ENCODE measurements at places on chromosomes 1 and 21. TPM values are rescaled to one million over a fixed set of nuclear protein-coding genes. Genes with fewer than 3 reads are reported as not detected.

The DENND2D gene
- total RNA-seq = 63.3 TPM

The NFASC gene
- total RNA-seq = 27.6 TPM

The RGL1 gene
- total RNA-seq = 29.8 TPM

The MIGA1 gene
- 21.1 TPM for total RNA-seq

- no peak for DNase-seq
Measured at GRCh38 chr1:11132563-11133293, 33.1 kb upstream of the EXOSC10 start.

DNA sequence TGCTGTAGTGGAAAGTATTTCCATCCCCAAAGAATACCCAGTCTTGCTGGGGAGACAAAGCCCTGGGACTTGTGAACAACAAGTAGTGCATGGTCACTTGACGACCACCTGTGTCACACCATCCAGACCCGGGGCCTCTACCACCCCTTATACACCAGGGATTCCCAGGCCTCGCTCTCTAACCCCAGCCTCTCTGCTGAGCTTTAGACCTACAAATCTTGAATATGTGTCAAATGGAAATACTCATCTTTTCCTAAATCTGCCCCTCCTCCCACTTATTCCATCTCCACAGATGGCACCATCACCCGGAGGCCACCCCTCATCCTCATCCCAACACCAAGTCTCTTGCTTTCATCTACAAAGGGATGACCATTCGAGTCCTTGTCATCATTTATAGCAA is 875 bp upstream of the RNASEL start:
- no peak for DNase-seq

GRCh38 chr1:147491098-147491497 is 50.2 kb upstream of the BCL9 start:
- DNase-seq = no peak

DNA sequence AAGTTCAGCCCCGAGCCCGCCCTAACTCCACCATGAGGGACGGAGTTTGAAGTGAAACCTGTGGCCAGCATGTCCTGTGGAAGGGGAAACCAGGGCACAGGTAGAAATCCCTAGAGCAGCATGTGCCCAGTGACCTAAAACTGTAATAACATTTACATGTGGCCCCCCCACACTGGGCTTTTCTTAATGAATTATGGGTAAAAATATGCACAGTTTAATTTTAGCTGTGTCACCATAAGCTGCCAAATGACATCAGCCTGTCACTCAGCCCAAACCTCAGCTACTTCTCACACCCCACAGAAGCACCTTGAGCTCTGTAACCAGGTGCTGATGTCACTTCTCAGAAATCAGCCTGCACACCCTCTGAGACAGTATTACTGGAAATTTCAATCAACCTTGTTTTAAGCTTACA is 50.0 kb upstream of the SLC19A1 start:
- DNase-seq = no peak

- DNase-seq = no peak
Measured at GRCh38 chr1:161307892-161308638, 1.7 kb downstream of the MPZ start.

GRCh38 chr1:43366179-43366578 is 1.6 kb downstream of the ELOVL1 start:
- peak; percentile 90 for DNase-seq

DNA sequence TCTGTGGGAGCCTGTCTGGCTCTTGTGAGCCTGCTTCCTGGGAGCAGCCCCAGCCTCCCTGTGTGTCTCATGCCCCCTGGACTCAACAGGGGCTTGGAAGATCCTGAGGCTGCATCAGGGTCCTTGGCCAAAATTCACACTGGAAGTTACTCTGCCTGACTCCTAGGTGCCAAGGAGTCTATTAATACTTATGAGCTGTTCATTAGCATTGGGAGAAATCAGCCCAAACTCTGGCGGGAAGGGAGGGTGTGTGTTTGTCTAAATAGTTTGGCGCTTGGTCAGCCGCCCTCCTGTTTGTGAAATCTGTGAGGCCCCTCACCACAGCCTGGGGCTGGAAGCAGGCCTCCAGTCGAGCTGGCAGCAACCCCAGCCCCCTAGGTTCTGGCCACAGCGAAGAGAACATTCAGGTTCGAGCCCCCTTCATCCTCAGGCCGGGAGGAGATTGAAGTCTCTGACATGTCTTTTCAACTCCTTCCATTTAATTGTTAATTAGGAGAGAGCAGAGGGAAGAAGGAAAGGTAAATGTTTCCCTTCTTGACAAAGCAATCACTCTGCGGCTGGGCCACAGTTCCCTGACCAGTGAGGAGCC is 82.1 kb upstream of the F3 start:
- DNase-seq = no peak

DNA sequence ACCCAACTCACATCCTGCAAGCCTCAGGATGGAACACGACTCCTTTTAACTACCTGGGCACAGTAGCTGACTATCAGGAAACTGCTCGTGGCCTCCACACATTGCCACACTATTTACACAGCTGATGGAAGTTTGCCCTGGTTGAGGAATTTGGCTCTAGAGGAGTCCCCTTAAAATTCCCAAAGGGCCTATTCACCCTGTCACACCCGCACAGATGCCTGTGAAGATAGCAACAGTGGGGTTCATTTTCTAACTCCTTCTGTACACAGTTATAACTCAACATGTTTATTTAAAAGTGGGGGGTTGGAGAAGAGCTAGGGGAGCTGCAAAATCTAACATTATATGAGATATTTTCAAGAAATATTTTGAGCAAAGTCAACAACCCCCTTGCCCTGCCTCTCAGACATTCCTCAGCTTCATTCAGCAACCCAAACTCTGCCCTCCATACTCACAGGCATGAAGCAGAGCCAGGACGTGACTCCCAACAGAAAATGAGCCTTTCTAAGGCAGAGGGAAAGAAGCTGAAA is 35.8 kb upstream of the CCN1 start:
- no peak for DNase-seq

- no peak for DNase-seq
Measured at GRCh38 chr1:226443033-226443432, 35.1 kb upstream of the PARP1 start.
